Amygdala (tissue), 56 donors: ENCODE measurements at places on chromosomes 11 and 22.

- no peak for DNase-seq
Measured at GRCh38 chr11:69392104-69392653, 89.3 kb upstream of the LINC01488 start.

GRCh38 chr11:114259551-114259983 is 36.6 kb upstream of the NNMT start:
- DNase-seq, result no peak

DNA sequence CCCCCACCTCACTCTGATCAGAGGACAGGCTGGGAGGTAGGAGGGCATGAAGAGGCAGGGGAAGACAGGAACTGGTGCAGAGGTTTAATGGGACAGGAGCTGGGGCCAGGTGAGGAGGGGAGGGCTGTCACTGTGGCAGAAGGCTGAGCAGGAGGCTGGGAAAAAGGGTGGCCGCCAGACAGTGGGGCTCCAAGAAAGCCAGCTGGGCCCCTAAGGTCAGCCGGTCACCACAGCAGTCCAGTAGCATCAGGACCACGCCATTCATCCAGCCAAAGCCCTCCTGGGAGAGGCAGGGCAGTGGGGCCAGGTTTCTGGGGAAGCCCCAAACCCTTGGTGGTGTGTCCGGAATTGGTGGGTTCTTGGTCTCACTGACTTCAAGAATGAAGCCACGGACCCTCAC is 8.5 kb upstream of the TREH start:
- no peak for DNase-seq

DNA sequence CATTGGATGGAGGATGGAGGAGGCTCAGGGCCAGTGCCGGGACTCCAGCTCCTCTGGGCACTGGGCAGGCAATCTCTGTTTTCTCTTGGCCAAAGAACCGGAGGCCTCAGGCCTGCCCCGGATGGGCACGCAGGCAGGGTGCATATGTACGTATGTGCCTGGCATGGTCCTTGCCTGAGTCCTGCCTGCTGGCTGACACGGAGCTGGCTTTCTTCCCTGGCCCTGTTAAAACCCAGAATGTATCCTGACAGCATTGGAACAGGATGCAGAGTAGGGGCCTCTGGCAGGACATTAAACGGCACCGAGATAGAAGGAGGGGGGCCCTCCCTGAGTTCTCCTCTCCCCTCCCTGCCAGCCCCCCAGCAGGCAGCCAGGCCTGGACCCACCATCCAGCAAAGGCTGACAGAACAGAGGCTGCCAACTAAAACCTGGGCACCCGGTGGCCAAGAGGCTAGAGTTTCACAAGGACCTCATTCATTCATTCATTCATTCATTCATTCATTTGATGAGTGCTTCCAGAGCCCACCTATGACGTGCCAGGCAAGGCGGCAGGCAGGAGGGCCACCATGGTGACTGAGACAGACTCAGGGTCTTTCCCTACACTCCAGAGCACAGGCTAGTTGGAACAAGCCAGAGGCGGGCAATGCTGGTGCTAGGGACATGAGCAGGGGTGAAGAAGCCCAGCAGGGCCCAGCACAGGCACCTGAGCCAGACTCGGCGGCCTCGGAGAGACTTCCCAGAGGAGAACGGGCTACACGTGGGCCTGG is 28.8 kb downstream of the FLRT1 start:
- DNase-seq, result no peak

- DNase-seq, result no peak
Measured at GRCh38 chr11:85946221-85946620, 91.0 kb downstream of the CCDC83 start.

GRCh38 chr22:49018601-49019000 is 809.1 kb downstream of the BRD1 start:
- DNase-seq, result no peak

- no peak for DNase-seq
Measured at GRCh38 chr11:73875840-73876239, 806 bp downstream of the COA4 start.

DNA sequence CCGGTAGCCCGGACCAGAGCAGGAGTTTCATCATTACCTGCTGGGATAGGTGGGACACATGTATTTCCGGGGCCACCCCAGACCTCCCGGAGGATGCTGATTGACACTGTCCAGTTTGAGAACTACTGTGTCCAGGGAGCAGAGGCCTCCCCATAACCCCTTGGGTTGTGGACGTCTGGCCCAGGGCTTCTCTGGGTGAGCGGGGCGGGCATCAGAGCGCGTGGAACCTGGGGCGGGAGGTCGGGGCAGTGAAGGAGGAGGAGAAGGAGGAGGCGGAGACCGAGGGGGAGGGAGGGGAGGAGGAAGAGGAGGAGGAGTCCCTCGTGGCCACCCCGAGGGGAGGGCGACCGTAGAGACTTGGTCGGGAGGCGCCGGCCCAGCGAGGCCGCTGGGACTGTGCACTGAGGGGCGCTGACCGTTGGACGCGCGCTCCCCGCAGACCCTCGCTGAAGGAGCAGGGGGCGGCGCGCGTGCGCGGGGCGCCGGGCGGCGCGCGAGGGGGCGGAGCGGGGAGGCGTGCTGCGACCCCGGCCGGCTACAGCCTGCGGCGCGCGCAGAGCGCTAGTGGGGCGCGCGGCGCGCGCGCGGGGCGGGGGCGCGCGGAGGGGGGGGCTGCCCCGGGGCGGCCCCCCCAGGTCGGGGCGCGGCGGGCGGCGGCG is at the start of gene GRK3:
Gene GRK3, plus strand, starts transcription at position 356 of the 659 bp plus-strand sequence. CDS start 366 bp downstream, outside the sequence.
- DNase-seq, result peak; percentile 29

- no peak for DNase-seq
Measured at GRCh38 chr11:122745111-122745510, 89.6 kb downstream of the UBASH3B start.

GRCh38 chr11:102085864-102086551 is 24.2 kb upstream of the YAP1 start:
- DNase-seq, result no peak

DNA sequence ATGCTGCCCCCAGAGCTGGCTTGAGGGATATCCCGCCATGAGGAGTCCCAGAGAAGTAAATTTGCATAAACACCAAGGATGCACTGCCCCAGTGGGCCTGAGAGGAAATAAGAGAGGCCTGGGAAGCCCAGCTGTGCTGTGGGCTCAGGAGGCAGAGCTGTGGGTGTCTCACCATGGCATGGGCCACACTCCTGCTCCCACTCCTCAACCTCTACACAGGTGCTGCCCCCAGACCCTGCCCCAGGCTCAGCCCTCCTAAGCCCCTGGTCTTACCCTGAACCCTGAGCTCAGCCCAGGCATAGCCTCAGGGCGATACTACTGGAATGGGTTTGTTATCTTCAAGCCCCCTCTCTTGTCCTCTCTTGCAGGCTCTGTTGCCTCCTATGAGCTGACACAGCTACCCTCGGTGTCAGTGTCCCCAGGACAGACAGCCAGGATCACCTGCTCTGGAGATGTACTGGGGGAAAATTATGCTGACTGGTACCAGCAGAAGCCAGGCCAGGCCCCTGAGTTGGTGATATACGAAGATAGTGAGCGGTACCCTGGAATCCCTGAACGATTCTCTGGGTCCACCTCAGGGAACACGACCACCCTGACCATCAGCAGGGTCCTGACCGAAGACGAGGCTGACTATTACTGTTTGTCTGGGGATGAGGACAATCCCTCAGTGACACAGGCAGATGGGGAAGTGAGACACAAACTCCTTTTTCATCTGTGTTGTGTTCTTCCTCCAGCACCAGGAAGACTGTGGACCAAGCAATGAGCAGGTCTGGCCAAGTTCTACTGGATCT is 59.9 kb downstream of the GGTLC2 start:
- DNase-seq, result no peak

DNA sequence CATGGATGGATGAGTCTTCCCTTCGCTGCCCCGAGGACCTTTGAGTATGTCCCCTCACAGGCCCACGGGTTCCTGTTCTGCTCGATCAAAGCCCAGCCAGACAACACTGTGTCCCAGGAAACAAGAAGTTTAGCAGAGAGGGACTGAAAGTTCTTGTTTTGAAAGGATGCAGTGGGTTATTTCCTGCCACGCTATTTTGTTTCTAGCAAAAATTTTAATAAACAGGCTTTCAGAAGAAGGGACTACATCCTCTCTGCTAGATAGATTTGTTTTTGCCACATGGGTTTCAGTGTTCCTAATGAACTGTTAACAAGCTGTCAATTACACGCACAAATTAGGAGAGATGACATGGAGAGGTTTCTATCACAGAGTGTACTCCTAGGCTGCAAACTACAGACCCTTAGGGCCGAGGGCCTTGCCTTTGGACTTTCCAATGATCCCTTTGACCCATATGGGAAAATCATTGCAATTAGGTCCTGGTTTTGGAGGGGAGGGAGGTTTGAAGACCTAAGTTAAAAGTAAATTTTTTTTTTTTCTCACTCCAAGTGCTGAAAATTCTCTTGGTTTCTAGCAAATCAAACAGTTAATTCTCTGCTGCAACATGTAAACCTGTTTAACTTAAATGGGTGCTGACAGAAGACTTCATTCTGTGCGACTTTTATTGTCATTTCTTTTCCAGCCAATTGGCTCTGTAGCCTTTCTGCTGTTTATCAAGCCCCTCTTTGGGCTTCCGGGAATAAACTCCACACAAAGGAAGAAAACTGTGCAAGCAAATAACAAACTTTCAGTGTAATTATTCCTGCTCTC is 81.4 kb downstream of the RCN1 start:
- no peak for DNase-seq

- no peak for DNase-seq
Measured at GRCh38 chr22:29814003-29814402, 24.1 kb downstream of the ASCC2 start.

DNA sequence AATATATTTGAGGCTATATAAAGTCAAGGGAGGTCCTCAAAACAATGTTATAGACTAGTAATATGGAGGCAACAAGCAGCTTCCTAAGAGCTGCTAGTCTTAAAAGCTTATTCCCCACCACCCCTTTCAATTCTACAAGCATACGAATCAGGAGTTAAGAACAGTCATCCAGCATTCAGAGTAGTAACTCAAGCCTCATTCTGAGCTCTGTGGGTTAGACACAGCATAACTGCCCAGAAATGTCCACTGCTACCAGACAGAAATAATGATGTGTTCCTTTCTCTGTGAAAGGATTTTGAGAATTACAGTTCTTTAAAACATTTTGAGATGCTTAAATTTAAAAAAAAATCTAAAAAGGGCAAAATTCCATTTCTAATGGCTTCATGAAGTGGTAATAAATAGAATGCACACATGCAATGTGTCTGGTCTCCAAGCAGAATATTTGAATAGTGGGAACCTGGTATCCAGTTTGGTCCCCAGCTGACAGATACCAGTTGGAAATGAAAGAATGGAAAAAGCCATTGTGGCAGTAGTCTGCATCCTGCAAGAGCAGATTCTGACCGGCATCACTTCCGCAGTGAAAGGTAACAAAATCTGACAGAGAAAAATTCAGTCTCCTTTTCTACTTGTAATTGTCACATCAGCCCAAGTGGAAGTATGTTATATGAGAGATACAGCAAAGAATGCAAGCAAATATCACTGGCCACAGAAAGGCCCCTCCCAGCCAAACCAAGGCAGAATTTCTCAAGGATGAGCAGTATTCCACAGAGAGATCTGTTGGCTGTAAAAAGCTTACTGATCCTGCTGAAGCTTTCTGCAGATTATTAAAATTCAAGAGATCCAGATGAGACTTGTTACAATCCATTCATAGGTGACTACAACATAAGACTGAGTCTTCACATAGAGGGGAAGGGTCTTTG is 310.8 kb upstream of the PITPNB start:
- DNase-seq, result no peak

GRCh38 chr11:88515002-88515401 is 177.5 kb upstream of the CTSC start:
- no peak for DNase-seq

DNA sequence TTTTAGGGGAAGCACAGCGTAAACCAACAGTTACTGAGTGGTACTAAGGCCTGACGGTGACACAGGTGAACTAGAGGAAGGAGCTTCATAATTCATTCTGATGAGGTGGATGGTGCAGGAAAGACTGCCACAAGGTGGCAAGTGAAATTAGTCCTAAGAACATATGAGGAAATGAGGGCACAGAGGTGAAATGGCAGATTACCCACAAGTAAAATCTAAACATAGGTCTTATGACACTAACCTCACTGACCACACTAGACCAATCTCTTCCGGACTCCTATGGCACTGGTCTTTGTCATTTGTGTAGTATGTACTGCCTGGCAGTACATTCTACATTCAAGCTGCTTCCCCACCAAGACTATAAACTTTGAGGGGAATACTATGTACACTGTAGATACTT is 20.2 kb downstream of the GAB2 start:
- DNase-seq, result no peak

DNA sequence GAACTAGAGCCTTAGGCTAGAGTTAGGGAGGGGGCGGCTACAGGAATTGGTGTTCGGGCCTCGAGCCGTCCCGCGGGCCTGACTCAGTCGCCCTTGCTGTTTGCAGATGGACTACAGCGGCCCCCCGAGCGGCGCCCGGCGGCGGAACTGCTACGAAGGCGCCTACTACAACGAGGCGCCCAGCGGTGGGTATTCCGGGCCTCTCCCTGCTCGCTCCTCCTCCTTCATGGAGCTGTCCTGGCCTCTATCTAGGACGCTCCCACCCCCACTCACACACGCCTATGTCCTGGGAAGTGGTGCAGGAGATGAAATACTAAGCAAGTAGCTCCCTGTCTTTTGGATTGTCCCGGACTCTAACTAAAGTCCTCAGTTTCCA is 1.4 kb downstream of the MYOD1 start:
- no peak for DNase-seq

DNA sequence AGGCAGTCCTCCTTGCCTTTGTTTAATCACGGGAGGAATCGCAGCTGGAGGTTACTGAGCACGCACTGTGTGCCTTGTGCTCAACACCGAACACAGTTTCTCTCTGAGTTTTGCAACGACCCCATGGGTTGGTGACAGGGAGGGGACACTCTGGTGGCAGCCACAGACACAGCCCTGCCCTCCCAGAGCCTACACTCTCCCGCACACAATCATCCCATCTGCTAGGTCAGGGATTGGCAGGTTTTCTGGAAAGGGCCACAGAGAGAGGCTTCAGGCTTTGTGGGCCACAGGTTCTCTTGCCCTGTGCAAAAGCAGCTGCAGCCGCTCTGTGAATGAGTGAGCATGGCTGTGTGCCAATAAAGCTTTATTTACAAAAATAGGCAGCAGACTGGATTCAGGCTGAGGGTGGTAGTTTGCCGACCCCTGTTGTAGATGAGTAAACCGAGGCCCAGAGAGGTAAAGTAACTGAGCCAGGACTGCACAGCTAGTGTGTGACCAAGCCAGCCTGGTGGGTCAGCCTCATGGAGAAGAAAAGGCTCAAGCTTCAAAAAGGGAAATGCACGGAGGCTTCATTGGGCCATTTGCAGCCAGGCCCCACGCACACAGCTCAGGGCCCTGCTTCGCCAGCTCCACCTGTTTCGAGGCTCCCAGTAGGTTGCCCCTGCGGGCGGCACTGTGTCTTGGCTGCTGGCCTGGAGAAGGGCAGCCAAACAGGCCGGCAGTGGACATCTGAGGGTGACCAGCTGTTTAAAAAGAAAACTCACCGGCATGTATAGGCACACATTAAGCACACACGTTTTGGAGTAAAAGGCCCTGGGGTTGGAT is 16.3 kb downstream of the LTO1 start:
- no peak for DNase-seq

GRCh38 chr11:103325686-103326069 is 216.5 kb downstream of the DYNC2H1 start:
- no peak for DNase-seq
